Suprapubic skin (tissue), 4 donors: ENCODE measurements at places on chromosomes 2 and 18. TPM values are rescaled to one million over a fixed set of nuclear protein-coding genes. Genes with fewer than 3 reads are reported as not detected.

DNA sequence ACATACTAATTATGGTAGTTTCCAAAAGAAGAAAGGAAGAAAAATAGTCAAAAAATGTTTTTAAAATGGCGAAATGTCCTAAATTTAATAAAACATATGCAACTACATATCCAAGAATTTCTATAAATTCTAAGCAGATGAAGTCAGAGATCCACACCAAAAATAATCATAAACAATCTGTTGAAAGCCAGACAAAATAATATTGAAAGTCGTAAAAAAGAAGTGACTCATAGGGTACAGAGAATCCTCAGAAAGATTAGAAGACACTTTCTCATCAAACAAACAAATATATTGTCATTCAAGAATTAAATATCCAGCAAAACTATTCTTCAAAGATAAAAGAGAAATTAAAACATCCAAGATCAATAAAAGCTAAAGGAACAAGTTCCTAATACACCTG lies 281.4 kb upstream of the ZNF804A start:
- DNase-seq, result no peak

The IL1A gene
- total RNA-seq, result 0.76 TPM

The CYTIP gene
- 5.4 TPM for total RNA-seq

GRCh38 chr2:223815186-223815883 lies 22.0 kb downstream of the AP1S3 start:
- no peak for DNase-seq

- DNase-seq, result no peak
These were observed 17.8 kb downstream of the PDCL3 start for GRCh38 chr2:100580367-100581276.

The CCDC141 gene
- total RNA-seq, result 0.42 TPM

The DSG1 gene
- total RNA-seq, result 1,743 TPM

GRCh38 chr2:186426153-186427016 lies 59.7 kb upstream of the ZC3H15 start:
- no peak for DNase-seq

DNA sequence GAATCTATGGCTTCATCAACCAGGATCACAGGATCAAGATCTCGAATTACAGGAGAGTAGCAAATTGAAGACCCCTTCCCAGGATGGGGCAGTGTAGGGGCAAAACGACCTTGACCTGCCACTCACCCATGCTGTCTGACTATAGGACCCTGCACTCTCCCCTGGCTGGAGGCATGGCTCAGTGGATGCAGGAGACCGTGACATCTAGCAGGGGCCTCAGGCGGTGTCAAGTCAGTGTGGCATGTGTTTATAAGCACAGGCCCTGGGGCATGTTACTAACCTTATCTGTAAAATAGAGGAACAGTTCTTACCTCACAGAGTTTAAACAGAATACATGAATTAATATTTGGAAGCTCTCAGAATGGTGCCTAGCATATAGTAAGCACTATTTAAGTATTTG lies 3.5 kb downstream of the HAAO start:
- no peak for DNase-seq

DNA sequence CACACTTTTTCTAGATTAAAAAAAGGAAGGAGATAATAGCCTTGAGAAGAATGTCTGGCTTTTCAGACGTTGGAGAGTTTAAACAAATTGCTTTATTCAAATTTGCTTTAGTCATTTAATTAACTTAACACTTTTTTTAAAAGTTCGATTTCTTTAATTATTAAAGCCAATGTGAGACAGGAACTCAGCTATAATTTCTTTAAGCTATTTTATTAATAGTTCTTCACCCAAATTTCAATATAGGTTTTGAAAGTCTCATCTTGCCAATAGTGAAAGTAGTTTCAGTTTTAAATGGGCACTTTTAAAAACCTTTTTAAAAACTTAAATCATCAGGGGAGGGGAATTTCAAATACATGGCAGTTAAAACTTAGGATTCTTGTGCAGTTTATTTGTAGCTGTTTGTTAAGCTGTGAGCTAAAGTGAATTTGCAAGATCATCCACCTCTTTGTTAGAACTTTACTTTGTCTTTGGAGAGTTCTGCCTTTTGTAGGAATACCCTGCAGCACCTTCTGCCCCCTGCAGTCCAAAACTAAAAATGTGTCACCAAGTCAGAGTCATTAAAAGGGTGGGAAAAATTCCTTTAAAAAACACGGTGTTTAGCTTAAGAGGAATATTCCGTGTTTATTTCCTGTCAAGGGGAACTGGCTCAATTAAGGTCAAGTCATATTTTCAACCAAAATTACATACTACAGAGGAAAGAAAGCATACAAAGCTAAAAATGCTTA lies 4.6 kb downstream of the TGIF1 start:
- no peak for DNase-seq

The REEP1 gene
- total RNA-seq, result 2.1 TPM

GRCh38 chr2:26754972-26755670 lies 9.0 kb upstream of the SLC35F6 start:
- no peak for DNase-seq

- DNase-seq, result no peak
These were observed 36.5 kb downstream of the MRPL44 start for GRCh38 chr2:223993634-223994232.

The MATN3 gene
- total RNA-seq, result 0.72 TPM

DNA sequence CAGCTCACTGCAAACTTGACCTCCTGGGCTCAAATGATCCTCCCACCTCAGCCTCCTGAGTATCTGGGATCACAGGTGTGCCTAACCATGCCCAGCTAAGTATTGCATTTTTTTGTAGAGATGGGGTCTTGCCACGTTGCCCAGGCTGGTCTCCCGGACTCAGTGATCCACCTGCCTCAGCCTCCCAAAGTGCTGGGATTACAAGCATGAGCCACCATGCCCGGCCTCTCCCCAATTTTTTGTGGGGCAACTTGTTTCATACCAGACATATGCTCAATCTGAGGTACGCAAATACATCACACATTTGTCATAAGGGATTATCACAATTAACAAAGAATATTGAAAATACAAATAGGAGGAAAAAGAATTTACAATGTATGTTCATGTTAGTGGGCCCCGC lies 27.7 kb downstream of the LGALSL start:
- no peak for DNase-seq

The CELF4 gene
- total RNA-seq, result not detected

The NMUR1 gene
- total RNA-seq, result 0.31 TPM

- no peak for DNase-seq
These were observed 4.6 kb downstream of the TTR start for GRCh38 chr18:31596081-31596872.

DNA sequence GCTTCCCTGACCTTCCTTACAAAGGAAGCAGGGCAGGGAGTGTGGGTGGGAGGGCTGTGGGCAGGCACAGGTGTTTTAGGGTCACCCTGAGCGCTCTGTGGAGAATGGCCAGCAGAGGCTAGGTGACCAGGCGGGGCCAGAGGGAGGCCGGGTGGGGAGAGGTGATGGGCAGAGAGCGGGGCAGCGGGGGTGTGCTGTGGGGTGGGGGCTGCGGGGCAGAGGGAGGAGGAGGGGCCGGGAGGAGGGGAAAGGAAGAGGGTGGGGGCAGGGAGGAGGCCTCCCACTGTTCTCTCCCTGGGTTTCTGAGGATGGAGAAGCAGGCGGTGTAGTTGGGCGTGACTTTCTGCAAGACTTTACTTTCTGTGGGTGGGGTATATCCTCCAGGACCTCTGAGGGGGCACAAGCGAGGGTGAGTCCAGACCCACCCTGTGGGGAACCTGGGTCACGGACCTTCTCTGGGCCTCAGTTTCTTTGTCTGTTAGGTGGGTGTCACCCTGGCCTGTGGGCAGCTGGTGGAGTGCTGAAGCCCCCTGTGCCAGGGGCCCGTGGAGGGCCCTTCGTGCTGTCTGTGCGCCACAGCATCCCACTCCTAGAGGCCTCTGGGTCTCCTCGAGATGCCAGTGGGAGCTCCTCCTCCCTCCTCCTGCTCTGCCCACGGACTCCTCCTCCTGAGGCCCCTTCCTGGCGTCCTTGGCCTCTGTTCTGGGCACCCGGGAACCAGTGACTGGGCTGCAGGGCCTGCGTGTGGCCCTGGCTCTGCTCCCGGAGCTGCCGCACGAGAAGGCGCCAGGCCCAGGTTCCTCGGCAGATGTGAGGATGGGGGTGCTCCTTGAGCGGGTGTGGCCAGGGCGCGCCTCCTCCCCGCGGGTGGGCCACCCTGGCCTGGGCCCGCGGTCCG lies 6.3 kb upstream of the NEU4 start:
- DNase-seq, result no peak

- DNase-seq, result no peak
These were observed 114.8 kb downstream of the MIB1 start for GRCh38 chr18:21855432-21855831.

The ZAP70 gene
- 5.5 TPM for total RNA-seq

The LINC00305 gene
- not detected for total RNA-seq

- DNase-seq, result no peak
These were observed 95.8 kb downstream of the SLC25A12 start for GRCh38 chr2:171798156-171798820.
